ENCODE measurements at places on chromosomes 12 and 14.

GRCh38 chr12:9378430-9378835, 170.2 kb upstream of the PZP start:
- DNase-seq: no peak

DNA sequence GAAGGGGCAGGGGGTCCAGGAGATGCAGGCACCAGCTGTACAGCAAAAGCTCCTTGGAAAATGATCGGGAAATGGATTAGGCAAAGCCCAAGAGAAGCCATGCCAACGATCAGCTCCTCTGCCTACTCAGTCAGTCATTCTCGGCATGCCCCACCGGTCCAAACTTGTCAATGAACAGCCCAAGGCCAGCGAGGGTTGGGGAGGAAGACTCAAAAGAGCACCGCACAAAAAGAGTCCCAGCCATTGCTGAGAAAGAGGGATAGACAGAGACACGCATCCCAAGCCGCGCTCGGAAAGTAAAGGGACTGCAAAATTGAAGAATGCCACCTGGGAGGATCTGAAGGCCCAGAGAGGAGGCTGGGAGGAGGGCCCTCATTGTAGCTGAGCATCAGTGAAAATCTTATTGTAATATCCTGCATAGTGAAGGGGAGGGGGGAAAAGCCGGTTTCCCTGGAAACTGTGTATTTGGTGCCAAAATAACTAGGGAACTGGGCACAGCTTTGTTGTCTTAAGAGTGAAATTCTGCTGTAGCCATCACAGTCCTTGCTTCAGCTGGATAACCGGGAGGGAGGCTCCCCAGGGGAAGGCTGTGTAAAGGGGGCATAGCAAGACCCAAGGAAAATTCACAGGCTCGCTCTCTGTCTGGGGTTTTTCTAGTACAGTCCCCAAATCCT, 4.7 kb downstream of the KDM2B start:
- no peak for DNase-seq

DNA sequence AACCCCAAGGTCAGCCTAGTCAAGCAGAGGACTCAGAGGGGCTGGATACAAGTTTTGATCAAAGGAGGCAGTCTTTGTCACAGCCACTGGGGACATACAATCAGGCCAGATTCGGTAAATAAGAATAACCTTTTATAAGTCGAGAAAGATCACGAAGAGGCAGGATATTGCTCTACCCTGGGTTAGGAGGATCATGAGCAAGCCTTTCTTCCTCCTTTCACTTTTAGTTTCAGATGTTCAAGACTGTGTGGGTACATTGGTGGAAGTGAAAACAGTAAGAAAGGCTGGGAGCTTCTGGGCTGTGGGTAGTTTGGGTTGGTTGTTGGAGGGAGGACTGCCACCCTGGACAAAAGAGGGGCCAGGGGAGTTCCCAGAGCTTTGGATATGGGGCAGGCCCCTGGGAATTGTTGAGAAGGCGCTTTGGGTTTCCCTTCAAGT, 127.7 kb downstream of the SNAPC1 start:
- no peak for DNase-seq

- no peak for DNase-seq
These were observed 15.7 kb upstream of the RAB35 start for GRCh38 chr12:120132054-120132836.
